ENCODE measurements at places on chromosomes 13 and 19.

GRCh38 chr13:99342723-99343315 lies 35.6 kb upstream of the GPR183 start:
- no peak for DNase-seq

- no peak for DNase-seq
Observed at GRCh38 chr19:1923319-1923718, 17.7 kb upstream of the CSNK1G2 start.

DNA sequence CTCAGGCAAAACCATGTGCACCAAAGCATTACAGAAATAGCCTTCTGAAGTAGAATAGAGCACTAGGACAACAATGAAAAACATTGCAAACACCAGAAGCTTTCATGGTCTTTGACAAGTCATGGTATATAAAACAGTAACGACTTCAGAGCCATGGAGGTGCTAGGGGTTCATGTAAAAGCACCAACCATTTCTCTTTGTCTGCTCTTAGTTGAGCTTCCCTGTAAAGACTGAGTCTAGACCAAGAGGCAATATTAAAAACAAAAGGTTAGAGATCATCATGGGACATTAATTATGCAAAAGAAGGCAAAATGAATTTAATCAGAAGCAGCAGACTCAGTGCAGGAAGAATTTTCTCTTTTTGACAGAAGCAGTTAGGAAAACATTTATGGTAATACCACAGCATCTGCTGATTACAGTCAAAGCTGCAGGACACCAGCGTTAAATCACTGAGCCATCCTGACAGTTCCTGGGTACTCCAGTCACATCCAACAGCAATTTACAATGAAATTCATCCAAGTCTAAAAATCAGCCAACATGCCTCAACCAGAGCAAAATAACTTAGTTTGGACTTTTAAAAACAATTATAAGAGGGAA lies 476.8 kb downstream of the DIAPH3 start:
- DNase-seq = no peak

DNA sequence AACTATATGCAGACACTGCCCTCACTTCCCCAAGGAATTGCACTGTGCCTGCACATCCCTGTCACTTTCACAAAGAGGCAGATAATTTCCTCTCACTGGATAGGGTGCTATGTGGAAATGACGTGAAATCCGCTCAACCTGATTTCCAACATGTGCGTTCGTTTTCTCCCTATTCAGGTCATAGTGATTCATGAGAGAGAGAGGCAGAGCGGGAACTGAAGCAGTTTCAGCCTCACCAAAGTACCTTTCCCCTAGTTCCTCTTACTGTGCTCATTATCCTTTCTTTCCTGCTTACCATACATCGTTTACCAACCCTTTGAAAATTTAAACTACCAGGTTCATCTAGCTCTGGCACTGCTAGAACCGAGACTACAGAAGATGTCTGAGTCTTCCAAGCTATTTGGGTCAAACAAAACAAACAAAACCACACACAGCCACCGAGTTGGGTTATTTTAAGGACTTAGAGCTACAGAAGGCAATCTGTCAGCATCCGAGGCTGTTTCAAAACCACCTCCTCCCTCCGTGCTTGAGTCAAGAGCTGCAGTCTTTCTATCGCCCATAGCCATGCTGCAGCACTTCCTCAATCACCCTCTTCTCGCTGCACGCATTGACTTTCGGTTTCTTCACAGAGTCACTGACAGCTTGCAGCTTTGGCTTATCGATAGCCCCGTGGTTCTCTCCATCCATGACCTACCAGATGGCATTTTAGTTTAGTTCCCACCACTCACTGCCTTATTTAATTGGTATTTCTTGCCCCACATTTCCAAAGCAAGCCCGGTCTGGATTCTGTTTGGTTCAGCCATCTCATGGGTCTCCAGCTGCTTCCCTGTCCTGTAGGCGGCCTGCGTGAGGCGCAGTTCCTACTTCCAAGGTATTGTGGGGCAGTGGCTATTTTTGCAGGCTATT lies 1395.8 kb downstream of the EFNB2 start:
- DNase-seq = peak; percentile 57

GRCh38 chr13:46374710-46375109 lies 12.3 kb downstream of the RUBCNL start:
- no peak for DNase-seq

GRCh38 chr13:101942038-101942437 lies 459.8 kb downstream of the FGF14 start:
- no peak for DNase-seq

DNA sequence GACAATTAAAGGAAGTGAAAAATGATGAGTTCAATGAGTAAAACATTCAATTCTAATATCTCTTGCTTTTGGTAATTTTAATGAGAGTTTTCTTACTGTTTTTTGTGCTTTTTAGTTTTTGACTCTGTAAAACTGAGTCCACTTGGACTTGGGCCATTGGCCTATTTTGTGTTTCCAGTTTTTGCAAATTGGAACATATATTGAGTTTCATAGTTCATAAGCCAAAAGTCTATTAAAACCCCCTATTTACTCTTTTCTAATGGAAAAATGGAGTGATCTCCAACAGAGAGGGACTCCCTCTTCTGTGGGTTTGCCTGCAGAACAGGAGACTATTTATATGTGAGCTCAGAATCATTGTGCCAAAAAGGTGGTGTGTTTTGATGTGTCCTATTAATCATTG lies 219.7 kb upstream of the SPRY2 start:
- no peak for DNase-seq

GRCh38 chr19:3801412-3802096 lies 15.4 kb upstream of the MATK start:
- DNase-seq = no peak

DNA sequence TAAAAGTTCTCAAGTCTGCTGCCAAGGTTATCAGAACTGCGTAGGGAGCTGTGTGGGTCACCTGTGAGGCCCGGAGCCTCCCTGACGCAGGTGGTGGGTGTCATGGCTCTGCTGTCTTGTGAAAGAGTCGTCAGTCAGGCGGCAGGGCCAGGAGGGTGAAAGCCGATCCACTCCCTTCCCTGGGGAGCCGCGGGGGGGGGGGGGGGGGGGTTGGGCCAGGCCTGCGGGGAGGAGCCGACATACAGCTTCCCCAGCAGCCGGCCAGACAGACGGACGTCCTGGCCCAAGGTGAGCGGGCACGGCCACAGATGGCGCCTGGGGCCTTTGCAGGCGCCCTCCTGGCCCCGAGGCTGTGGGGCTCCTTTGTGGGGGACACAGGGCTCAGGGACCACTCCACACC lies 12.4 kb downstream of the SBNO2 start:
- no peak for DNase-seq

GRCh38 chr19:410243-410781 lies 1.4 kb upstream of the C2CD4C start:
- DNase-seq = peak; percentile 58

DNA sequence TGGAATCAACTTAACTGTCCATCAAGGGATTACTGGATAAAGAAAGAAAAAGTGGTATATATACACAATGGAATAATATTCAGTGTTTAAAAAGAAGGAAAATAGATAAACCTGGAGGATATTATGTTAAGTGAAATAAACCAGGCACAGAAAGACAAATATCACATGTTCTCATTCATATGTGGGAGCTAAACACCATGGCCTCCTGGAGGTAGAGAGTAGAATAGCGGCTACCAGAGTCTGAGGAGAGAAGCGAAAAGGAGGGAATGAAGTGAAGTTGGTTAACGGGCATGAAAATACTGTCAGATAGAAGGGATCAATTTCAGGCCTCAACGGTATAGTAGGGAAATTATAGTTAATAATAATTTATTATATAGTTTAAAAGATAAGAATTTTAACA lies 147.5 kb upstream of the OBI1 start:
- DNase-seq = no peak

GRCh38 chr19:28468701-28469459 lies 744.1 kb downstream of the UQCRFS1 start:
- DNase-seq = no peak

DNA sequence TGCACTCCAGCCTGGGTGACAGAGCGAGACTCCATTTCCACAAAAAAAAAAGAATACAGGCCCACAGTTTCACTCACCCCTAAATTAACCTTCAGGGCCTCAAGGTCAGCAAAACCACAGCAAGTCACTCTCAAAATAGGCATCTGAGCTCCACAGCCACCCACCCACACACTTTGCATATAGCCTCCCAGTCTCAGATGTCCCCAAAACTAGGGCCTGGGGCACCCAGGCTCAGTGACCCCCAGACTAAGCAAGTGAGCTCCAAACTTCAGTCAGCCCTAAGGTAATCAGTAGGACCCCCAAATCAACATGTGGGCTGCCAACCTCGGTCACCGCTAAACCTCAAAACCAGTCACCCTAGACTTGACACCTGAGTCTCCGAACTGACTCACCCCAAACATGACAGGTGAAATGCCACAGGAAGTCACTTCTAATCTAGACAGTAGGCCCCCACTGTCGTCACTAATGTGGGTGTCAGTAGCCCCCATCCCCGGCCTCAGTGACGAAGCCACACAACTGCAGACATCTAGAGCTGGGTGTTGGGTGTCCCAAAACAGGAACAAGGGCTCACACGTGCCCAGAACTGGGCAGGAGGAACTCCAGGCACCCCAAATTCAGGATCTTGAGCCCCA lies 13.9 kb downstream of the RABAC1 start:
- DNase-seq = no peak

DNA sequence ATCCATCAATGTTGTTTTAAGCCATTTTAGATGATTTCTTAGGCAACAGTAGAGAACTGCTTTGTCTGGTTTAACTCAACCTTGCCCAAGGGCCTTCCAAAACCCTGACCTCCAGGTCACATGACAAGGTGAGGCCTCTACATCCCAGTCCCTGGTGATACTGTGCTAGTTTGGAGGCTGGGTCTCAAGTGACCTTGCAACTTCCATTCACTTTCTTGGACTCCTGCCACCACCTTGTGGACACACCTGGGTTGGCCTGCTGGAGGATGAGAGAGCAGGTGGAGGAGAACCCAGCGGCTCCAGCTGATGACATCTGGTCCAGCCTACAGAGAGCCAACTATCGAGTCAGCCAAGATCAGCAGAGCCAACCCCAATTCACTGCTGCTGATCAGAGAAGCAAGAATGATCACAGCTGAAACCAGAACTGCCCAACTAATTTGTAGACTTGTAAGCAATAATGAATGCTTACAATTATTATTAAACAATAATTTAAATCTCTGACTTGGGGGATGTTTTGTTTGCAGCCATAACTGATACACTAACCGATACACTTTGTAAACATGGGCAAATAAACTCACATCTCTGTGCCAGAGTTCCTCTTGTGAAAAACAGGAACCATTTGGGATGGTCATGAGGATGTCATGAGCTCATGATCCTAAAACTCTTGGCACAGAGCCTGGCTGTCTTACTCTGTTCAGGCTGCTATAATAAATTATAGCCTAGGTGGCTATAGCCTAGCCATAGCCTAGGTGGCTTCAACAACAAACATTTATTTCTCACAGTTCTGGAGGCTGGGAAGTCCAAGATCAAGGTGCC lies 11.5 kb downstream of the FAM187B start:
- peak; percentile 44 for DNase-seq

- no peak for DNase-seq
Observed at GRCh38 chr13:48784916-48785548, 131.3 kb downstream of the CYSLTR2 start.

GRCh38 chr13:109425821-109426689 lies 360.3 kb downstream of the IRS2 start:
- no peak for DNase-seq

DNA sequence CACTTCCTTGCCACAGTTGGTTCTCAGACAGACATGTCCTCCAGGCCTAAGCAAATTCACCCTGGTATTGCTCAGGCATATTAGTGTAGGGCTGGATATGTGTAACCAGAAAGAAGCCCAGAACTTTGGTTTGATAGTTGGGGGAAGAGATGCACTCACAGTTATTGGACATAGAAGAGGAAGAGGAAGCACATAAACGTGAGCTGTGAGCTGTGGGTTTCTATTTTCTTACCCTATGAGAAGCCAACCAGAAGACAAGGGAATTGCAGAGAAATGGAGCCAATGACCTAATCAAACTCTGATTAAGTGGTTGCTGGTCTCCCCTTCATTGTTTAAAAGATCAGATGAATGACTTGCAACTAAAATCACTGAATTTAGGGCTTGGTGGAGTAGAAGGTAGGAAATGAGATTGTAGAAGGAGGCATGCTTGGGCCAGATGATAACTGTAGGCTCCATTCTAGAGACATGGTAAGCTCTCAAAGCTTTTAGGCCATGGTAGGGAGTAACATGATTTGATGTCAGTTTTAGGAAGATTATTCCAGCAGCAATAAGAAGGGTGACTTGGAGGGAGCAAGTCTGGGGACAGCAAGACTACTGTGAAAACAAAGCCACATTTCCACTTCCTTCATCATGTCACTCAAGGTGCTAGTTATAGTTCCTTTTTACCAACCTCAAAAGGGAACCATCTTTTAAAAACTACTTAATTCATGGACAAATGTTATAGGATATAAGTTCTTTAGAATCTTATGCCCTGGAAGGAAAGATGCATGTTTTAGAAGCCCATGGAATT lies 24.1 kb upstream of the WDFY2 start:
- DNase-seq = no peak

DNA sequence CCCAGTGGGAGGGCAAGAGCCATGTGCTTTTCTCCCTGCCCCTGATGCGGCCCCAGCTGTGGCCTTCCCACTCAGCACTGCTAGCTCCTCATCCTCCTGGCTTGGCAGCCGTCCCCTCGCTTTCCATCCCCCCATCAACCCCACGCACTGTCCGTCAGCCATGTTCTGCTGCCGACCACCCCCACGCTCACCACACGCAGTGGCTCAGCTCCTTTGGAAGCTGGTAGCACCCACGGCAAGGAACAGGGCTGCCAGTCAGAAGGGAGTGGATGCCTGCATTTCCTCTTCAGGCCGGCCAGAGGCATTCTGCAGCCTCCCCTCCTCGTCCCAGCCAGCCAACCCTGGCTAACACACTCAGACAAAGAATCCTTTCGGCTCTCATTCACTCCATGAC lies 6.3 kb downstream of the CALM3 start:
- DNase-seq = peak; percentile 67

- DNase-seq = no peak
Observed at GRCh38 chr19:4310247-4311121, 6.1 kb downstream of the FSD1 start.

DNA sequence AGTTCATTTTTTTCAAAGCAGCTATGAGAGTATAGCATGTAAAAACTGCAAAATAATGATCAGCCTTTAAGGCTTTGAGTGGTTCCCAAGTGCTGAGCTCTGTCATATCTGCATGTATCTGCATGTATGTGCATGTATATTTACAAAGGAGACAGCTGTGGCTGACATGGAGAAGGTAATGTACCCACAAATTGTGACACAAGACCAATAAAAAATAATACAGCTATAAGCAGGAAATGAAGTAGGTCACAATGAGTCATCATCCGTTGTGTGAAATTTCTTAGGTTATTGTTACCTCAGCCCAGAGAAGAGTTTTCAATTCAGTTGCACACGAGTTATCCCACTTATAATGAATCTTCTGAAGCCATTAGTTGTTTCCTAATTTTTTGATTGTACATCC lies 60.9 kb upstream of the MED4 start:
- no peak for DNase-seq

GRCh38 chr13:112928972-112929782 lies 39.8 kb upstream of the MCF2L start:
- no peak for DNase-seq

GRCh38 chr13:85864963-85865530 lies 65.8 kb upstream of the SLITRK6 start:
- DNase-seq = no peak
